RCC 7860 (cell line): ENCODE measurements at places on chromosomes 5 and 9.
A peak's percentile ranks its signal among the peaks of the same experiment; 100 is the strongest.

DNA sequence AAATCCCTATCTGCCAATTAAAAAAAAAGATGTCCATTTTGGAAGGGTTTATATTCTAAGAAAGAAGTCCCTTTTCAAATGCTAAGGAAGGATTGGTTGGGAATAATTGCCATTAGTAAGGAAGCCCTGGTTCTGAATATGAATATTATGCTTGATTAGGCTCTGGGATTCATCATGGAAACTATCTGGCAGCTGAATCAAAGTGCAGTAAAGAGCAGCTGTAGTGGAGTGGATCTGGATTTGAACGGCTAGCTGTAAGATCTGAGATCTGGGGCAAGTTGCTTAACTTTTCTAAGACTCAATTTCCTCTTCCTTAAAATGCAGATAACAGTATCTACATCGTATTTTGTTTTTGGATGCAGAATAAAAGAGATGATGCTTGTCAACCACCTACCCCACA lies 10.5 kb downstream of the IL12B start:
- DNase-seq, result no peak

DNA sequence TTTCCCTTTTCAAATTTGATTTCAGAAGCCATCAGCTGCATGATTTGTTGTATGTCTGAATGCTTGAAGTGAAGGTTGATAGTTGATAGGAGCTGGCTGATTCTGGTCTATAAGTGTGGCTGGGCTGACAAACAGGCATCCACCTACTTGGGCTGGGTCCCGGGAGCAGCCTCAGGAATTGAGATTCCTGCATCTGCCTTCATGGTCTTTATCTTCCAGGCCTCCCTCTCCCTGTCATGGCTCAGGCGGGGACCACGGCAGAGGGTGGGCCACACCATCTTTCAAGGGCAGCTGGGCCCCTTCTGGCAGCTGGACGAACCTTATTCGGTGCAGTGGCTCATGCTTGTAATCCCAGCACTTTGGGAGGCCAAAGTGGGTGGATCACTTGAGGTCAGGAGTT lies 55.9 kb downstream of the ROPN1L start:
- no peak for DNase-seq

DNA sequence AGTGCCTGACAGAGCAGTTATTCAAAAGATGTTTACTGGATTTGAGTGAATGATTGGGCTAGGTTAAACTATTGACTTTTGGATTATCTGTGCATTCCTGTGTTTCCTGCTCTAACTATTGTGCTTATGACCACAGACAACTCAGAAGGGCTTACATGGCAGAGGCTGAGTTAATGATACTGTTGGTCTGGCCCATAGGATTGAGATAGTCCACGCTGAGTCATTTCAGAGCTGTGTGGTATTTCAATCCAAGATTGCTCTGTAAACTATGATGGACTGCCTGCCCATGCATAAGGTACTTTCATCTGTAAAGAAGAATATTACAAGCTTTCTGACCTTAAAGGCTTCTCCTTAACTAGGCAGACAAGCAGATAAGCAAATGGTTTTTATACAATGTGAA lies 49.1 kb upstream of the SLIT3 start:
- peak; percentile 97 for DNase-seq

- no peak for DNase-seq
Observed at GRCh38 chr9:77215874-77216273, 38.5 kb downstream of the VPS13A start.

GRCh38 chr5:154265197-154265773 lies 74.8 kb downstream of the GALNT10 start:
- DNase-seq, result no peak

- DNase-seq, result no peak
Observed at GRCh38 chr5:108629779-108630528, 117.7 kb upstream of the FER start.

GRCh38 chr9:69964446-69964845 lies 79.2 kb upstream of the MAMDC2 start:
- no peak for DNase-seq

GRCh38 chr9:5586391-5586802 lies 42.5 kb upstream of the RIC1 start:
- DNase-seq, result no peak

- DNase-seq, result no peak
Observed at GRCh38 chr9:114258218-114258617, 64.7 kb upstream of the ORM1 start.

- DNase-seq, result no peak
Observed at GRCh38 chr9:132948482-132949050, 4.2 kb upstream of the TSC1 start.

DNA sequence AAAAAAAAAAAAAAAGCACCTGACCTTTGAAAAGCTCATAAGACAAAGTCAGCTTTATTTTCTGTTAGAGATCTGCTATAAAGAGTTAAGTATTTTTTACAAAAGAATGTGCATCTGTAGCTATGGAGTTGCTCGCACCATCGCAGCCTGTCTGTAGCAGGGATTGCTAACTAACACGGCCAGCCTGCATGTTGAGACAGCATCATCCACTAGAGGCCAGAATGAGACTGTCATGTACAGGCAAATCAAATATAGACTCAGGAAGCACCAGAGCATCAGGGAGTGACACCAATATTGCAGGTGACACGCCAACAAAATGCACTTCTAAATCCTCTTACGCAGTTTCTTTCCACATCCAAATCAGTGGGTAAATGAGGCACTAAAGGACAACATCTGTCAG lies 136.3 kb upstream of the RASEF start:
- peak; percentile 42 for DNase-seq
